Right renal cortex interstitium (tissue), 3 donors: ENCODE measurements at places on chromosomes 2 and 18. TPM values are rescaled to one million over a fixed set of nuclear protein-coding genes. Genes with fewer than 3 reads are reported as not detected.

The IDH1 gene
- polyA plus RNA-seq = 114 TPM

The ALK gene
- polyA plus RNA-seq = 0.29 TPM

The RGPD6 gene
- 25.4 TPM for polyA plus RNA-seq

The LBH gene
- 120 TPM for polyA plus RNA-seq

The SULT1C2 gene
- polyA plus RNA-seq = 42.7 TPM

The PPP1R1C gene
- 2.0 TPM for polyA plus RNA-seq

- no peak for DNase-seq
Observed at GRCh38 chr18:8765783-8766463, 60.6 kb downstream of the MTCL1 start.

GRCh38 chr18:4455113-4455811 is at the start of gene DLGAP1:
DLGAP1 (minus strand) TSS chr18:4455307.
- peak; percentile 49 for DNase-seq

DNA sequence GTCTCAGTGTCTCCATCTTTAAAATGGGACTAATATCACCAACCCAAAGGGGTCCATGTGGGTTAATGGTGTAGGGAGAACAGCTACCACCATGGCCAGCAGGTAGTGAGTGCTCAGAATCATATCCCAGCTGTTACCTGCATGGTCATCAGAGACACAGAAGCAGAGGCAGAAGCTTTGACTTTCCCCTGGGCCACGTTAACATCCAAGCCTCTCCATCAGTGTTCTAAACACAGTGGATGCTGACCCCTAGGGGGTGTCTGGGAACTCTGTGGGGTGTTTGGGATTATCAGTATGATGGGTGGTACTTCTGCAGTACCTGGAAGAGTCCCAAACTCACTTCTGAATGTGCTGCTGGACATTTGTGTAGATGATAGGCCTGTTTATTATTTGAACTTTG is 93.6 kb downstream of the GYPC start:
- no peak for DNase-seq

GRCh38 chr18:47050468-47050867 is 15.0 kb upstream of the ELOA2 start:
- peak; percentile 10 for DNase-seq

GRCh38 chr2:106307860-106308259 is 113.8 kb upstream of the UXS1 start:
- no peak for DNase-seq

DNA sequence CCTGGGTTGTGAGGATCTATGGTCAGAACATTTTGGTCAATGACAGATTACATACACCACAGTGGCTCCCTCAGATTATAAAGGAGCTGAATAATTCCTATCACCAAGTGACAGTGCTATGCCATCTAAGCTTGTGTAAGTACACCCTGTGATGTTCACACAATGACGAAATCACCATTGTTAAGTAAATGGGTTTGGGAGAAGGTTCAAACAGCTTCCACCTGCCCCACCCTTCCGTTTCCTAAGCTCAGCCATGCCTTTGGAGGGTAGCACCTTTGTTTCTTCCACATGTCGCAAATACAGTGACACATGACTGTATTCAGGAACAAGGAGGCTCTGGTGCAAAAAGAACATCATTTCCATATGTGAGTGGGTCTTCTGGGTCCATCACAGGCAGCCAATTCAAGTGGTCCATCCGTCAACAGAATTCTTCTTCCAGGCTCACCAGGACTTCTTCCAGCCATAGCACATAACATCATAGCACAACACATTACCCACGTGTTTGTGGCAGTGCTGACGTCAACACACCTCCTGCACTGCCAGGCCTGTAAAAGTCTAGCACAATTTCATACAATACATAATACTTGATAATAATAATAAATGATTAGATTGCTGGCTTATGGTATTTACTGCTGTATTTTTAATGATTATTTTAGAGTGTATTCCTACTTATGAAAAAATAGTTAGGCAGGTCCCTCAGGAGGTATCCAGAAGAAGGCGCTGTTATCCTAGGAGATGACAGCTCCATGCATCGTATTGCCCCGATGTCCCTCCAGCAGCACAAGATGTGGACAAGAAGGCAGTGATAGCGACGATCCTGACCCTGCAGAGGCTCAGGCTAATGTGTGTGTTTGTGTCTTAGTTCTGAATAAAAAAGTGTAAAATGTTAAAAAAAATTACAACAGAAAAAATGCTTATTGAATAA is 264.8 kb downstream of the ANAPC1 start:
- no peak for DNase-seq

GRCh38 chr2:7966032-7966431 is 715.8 kb upstream of the ID2 start:
- no peak for DNase-seq

DNA sequence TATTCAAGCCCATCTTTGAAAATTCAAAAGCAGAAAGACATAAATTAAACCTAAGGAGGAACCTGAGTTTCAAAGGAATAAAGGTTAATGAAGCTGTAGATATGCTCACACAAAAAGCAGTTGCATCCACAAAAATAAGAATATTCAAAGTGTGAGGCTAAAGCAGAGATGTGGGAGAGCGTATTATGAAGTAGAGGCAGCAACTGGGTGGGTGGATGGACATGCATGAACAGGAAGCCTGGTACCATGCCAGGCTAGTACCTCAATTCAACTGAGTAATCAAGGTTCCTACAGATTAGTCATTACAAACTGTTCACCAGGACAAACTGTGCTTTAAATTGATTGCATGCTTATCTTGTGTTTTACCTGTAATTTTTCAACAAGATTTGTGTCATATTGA is 330.0 kb upstream of the PKDCC start:
- no peak for DNase-seq

GRCh38 chr18:55123361-55123760 is 164.1 kb upstream of the CCDC68 start:
- DNase-seq = no peak

DNA sequence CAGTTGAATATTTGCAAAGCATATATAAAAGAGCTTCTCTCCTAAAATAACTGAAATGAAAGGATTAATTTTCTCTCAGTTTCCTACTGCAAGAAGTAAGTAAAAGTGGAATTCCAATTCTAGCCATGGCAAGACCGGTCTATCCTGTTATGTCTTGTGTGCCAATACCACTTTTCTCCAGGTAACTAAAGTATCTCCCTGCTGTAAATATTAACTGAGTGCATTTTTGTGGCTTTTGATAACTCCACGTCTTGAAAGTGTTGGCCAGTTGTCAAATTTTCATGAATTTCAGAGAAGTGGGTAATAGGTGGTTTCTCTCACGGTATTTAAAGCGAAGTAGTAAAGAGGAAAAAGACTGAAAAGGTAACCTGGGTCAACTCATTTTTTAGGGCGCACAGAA is 225.9 kb downstream of the NEDD4L start:
- no peak for DNase-seq

DNA sequence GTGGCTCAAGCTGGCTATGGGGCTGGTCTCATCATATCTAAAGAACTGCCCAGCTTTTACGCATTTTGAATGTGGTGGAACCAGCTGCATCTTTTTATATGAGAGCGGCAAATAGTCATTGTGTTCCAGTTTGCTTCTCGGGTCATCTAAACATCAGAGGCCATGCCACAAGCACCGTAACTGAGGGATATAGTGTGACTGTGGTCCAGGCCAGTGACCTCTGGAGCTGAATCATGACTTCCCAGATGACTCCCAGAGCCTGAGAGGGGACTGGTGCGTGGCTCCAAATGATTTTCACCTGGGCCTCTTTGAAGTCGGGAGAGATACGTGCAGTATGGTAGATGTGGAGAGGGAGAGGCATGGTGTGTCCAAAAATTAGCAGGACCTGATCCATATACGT is 271.0 kb downstream of the NEDD4L start:
- no peak for DNase-seq
